ENCODE measurements at places on chromosomes 5 and 9.

DNA sequence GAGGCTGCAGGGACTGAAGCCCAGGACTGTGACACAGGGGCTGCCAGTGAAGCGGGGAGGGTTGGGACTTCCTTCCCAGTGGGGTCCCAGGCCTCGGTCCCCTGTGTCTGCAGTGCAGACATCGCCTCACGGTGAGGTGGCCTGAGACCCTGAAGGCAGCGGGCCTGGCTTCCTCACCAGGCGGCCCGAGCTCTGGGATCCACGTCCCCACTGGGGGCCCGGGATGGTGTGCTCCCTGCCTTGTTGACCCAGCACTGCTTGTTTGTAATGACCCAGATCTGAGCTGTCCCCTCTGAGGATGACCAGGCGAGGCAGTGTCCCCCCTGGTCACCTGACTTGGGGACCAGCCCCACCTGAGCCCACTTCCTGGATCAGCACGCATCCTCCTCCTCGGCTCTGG lies 53.1 kb downstream of the COL5A1 start:
- no peak for DNase-seq

DNA sequence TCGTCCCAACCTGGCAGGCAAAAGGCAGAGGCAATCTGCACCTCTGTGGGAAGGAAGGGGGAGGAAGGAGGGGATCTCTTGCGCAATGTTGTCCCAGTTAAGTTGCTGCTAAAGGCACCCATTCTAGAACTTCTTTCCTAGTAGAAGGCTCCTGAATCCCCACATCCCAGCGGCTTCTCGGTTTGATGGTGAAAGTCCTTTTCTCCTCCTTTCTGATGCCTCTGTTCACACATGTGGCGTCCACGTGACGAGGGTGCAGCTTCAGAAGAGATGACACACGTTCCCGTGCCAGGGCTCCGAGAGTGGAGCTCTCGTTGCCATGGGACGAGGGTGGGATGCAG lies 96.9 kb upstream of the FCN2 start:
- DNase-seq: no peak

- no peak for DNase-seq
Observed at GRCh38 chr9:134206311-134207300, 42.2 kb upstream of the RNU6ATAC start.

DNA sequence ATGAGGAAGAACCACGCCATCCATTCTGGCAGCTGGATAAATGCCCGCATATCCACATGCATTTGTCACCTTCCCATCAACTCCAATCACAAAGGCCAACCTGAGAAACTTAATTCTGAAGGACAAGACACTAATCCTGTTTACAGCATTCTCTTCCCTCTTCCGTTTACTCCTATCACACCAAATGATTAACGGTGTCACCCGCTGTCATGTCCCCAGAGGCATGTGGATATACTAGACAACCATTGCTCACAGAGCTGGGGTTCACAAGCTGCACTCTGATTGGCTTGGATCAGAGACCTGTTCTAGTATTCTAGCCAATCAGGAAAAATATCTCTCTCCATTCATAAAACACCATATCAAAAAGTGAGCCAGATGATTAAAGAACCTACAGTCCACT lies 3.6 kb downstream of the MACROH2A1 start:
- no peak for DNase-seq

GRCh38 chr9:16561121-16561520 lies 309.3 kb downstream of the BNC2 start:
- DNase-seq: peak; percentile 30

- DNase-seq: peak; percentile 79
Observed at GRCh38 chr5:157431544-157432200, 28.3 kb upstream of the NIPAL4 start.

- DNase-seq: no peak
Observed at GRCh38 chr5:126348855-126349635, 74.2 kb upstream of the GRAMD2B start.

GRCh38 chr5:132407970-132408369 lies 38.5 kb downstream of the SLC22A5 start:
- DNase-seq: no peak

DNA sequence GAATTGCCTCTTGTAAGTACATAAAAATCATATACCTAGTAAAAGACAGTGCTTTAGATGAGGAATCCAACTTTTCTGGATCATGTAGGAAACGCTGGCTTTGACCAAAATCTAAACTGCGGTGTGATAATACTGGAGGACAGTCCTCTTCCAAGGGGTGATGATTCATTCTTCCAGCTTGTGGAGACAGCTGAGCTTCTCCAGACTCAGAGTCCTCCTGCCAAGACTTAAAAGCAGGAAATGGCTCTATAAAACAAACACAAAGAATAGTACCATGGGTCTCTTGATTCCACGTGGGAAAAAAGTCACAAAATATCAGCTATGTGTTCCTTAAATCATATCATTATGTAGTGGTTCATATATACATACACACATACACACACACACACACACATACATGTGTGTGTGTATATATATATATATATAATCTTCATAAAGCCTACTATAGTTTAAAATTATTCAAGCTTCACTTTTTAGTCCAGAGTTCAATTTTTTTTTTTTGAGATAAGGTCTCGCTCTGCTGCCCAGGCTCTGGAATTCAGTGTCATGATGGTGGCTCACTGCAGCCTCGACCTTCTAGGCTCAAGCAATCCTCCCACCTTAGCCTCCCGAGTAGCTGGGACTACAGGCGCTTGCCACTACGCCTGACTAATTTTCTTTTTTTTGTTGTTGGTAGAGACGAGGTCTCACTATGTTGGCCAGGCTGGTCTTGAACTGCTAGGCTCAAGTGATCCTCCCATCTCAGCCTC lies 65.0 kb downstream of the PKD2L2 start:
- peak; percentile 66 for DNase-seq

GRCh38 chr9:886886-887285 lies 45.4 kb downstream of the DMRT1 start:
- DNase-seq: no peak

GRCh38 chr9:10036095-10036494 lies 576.7 kb downstream of the PTPRD start:
- DNase-seq: no peak

DNA sequence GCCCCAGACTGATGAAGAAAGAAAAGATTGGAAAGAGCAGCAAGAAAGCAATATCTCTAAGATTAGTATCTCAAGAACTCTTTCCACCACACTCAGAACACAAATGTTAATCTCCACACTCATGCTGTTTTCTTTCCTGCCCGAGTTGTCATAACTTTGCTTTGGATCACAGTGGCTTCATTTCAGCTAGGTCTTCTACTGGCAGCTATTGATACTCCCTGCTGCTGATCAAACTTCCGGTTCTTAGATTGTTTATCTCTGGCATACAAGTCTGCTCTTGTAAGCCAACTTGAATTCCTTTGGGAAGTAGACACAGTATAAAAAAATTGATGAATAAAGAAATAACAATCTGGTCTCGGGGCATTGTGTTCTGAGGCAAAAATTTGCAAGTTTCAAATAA lies 77.7 kb upstream of the SPEF2 start:
- DNase-seq: no peak

GRCh38 chr9:18710065-18710464 lies 236.1 kb downstream of the ADAMTSL1 start:
- DNase-seq: no peak

- DNase-seq: no peak
Observed at GRCh38 chr5:143509758-143510221, 106.3 kb upstream of the NR3C1 start.

DNA sequence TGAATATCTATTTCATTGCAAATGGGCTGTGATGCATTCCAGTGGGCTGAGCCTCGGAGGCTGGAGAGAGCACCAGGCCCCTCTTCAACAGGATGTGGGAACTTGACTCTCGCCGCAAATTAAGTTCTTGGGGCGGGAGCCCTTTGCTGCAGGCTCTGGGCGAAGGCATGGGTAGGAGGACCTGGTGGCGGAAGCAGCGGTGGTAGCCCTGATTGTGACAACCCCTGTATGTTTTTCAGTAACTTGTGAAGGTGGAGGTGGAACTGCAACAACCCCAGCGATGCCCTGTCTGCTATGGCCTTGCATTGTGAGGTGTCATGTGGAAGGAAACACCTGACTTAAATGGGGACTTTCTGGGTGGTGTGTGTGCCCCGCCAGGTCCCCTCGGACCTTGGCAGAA lies 9.4 kb downstream of the FYB1 start:
- no peak for DNase-seq

GRCh38 chr5:132296412-132297016 lies 2.3 kb downstream of the SLC22A4 start:
- DNase-seq: no peak

GRCh38 chr9:23492126-23493002 lies 333.7 kb downstream of the ELAVL2 start:
- DNase-seq: peak; percentile 79

GRCh38 chr9:85630676-85631075 lies 111.1 kb downstream of the AGTPBP1 start:
- no peak for DNase-seq

GRCh38 chr5:119439140-119439631 lies 13.1 kb upstream of the HSD17B4 start:
- DNase-seq: no peak

- DNase-seq: peak; percentile 62
Observed at GRCh38 chr5:65927503-65928321, 1.3 kb downstream of the ERBIN start.

- no peak for DNase-seq
Observed at GRCh38 chr9:134360180-134360759, 34.0 kb downstream of the RXRA start.

- no peak for DNase-seq
Observed at GRCh38 chr5:669111-669841, 23.9 kb downstream of the TPPP start.

DNA sequence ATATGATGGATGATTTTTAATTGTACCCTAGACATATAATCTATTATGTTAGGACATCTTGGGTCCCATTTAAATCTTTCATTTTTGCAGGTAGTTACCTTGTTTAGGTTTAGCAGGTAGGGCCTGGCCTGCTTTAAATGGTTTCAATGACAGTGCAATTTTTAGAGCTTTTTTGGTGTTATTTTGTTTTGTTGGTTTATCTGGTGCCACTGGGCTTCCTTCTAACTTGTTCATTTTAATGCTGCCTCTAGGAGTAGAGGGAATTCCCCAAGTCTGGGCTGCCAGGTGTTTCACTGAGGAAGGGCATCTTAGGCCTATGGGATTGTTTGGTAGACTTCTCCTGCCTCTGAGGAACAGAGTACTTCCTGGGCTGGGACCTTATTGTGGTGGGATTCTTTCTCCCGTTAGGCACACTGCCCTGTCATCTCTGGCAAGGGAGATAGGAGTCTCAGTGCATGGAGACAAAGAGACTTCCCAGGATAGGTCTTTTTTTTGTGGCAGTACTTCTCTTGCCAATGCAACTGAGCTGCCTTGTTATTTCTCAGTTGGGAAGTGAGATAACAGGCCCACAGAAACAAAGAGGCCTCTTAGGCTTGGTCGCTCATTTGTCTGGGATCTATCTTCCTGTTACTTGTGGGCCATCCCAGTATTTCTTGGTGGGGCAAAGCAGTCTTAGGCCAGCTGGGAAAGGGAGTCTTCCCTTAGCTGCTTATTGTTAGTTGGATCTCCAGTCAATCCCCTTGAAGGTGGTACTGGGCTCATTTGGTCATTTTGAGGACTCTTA lies 282.9 kb downstream of the FER start:
- DNase-seq: peak; percentile 5
